Central memory CD8-positive, alpha-beta T cell (primary cell): ENCODE measurements at places on chromosomes 2 and 18.

GRCh38 chr2:96636551-96637171 is 1.5 kb downstream of the KANSL3 start:
- DNase-seq = no peak
- H3K36me3 ChIP-seq = peaks cover 26% of the 10 kb centered on the region
- no peaks in the 10 kb centered on the region for H3K27me3 ChIP-seq
- H3K4me1 ChIP-seq = peaks cover 35% of the 10 kb centered on the region
- peak overlapping the region; percentile 96 for H3K27ac ChIP-seq
- peak overlapping the region; percentile 91 for H3K4me3 ChIP-seq

GRCh38 chr2:210922419-210922818 is 366.0 kb downstream of the CPS1 start:
- no peaks in the 10 kb centered on the region for H3K4me1 ChIP-seq
- no peak overlapping the region for H3K4me3 ChIP-seq
- no peak for DNase-seq
- H3K36me3 ChIP-seq = no peaks in the 10 kb centered on the region
- no peaks in the 10 kb centered on the region for H3K27me3 ChIP-seq

- no peak for DNase-seq
- H3K36me3 ChIP-seq = no peaks in the 10 kb centered on the region
- no peak overlapping the region for H3K27ac ChIP-seq
- no peaks in the 10 kb centered on the region for H3K4me1 ChIP-seq
- H3K4me3 ChIP-seq = no peak overlapping the region
These were observed 45.3 kb upstream of the SERPINE2 start for GRCh38 chr2:224084266-224084892.

- no peak overlapping the region for H3K4me3 ChIP-seq
- H3K27ac ChIP-seq = no peak overlapping the region
- H3K36me3 ChIP-seq = peaks cover 2% of the 10 kb centered on the region
- H3K4me1 ChIP-seq = no peaks in the 10 kb centered on the region
These were observed 106.3 kb downstream of the NCOA1 start for GRCh38 chr2:24597181-24597870.

GRCh38 chr18:37481491-37481890 is 84.1 kb downstream of the CELF4 start:
- peaks cover 52% of the 10 kb centered on the region for H3K27me3 ChIP-seq
- no peaks in the 10 kb centered on the region for H3K36me3 ChIP-seq
- no peak for DNase-seq
- no peak overlapping the region for H3K27ac ChIP-seq
- no peak overlapping the region for H3K4me3 ChIP-seq

DNA sequence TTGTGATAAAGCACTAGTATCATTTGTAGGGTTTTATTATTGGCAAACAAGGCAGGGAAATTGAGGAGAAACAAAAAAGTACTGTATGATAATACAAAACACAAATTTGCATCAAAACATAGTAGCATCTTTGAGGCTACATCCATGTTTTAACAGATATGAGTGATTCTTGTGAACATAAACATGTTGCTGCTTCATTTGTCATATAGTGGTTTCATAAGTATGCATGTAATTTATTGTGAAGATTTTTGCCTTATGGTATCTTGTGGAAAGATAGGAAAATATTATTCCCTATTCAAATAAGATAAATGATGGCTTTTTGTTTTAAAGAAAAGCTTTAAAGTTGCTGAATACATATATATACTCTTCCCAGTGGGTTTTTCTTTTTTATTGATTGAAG is 60.3 kb downstream of the VRK2 start:
- no peak overlapping the region for H3K4me3 ChIP-seq
- no peak overlapping the region for H3K27ac ChIP-seq
- H3K4me1 ChIP-seq = peaks cover 18% of the 10 kb centered on the region

DNA sequence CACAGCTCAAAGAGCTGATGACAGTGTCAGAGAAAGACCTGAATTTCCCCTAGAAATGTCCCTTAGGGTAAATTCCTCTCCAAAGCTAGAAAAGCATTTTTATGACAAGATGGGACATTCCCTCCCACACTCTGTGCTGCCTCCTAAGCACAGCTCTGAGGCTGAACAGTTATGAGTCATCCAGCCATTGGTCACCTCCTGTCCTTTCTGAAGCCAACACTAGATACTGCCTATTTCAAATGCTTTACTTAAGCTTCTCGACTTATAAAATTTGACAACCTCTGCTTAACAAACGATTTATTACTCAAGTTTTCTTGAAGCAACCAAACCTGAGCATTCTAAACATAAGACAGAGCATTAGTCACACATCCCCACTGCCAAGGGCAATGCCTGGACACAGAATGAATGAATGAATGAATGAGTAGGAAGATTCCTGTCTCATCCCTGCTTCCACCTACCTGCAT is 35.4 kb downstream of the B4GALT6 start:
- DNase-seq = no peak
- H3K36me3 ChIP-seq = no peaks in the 10 kb centered on the region
- H3K27me3 ChIP-seq = peaks cover 14% of the 10 kb centered on the region

- peaks cover 4% of the 10 kb centered on the region for H3K36me3 ChIP-seq
- no peak overlapping the region for H3K27ac ChIP-seq
- no peak overlapping the region for H3K4me3 ChIP-seq
- no peaks in the 10 kb centered on the region for H3K4me1 ChIP-seq
These were observed 65.7 kb upstream of the CHMP1B start for GRCh38 chr18:11785444-11786055.

GRCh38 chr18:68035774-68036522 is 519.4 kb upstream of the DSEL start:
- H3K36me3 ChIP-seq = no peaks in the 10 kb centered on the region
- H3K4me1 ChIP-seq = no peaks in the 10 kb centered on the region
- H3K27me3 ChIP-seq = no peaks in the 10 kb centered on the region
- DNase-seq = no peak
- H3K27ac ChIP-seq = no peak overlapping the region
- H3K4me3 ChIP-seq = no peak overlapping the region

DNA sequence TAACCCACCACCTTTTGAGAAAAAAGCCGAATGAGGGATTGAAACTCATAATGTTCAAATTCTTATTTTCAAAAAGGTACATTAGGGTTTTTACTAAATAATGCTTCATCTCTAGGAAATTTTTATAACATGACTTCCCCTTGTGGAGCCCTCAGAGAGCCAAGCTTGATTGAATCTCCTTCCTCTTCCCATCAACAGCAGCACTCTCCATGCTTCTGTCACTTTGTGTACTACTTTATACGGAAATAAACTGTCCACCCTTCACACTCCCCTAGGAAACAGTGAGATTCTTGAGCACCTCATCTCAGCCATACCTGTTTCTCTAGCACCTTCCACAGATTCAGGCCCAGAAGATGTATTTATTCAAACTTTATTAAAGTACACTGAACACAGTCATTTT is 51.8 kb downstream of the TFPI start:
- no peaks in the 10 kb centered on the region for H3K36me3 ChIP-seq
- H3K4me3 ChIP-seq = no peak overlapping the region
- H3K27ac ChIP-seq = no peak overlapping the region
- H3K4me1 ChIP-seq = no peaks in the 10 kb centered on the region
- no peak for DNase-seq

- no peaks in the 10 kb centered on the region for H3K27me3 ChIP-seq
- DNase-seq = no peak
- H3K27ac ChIP-seq = peak overlapping the region; percentile 49
- H3K4me3 ChIP-seq = peak overlapping the region; percentile 72
These were observed 59.3 kb downstream of the EMILIN2 start for GRCh38 chr18:2905854-2906703.

DNA sequence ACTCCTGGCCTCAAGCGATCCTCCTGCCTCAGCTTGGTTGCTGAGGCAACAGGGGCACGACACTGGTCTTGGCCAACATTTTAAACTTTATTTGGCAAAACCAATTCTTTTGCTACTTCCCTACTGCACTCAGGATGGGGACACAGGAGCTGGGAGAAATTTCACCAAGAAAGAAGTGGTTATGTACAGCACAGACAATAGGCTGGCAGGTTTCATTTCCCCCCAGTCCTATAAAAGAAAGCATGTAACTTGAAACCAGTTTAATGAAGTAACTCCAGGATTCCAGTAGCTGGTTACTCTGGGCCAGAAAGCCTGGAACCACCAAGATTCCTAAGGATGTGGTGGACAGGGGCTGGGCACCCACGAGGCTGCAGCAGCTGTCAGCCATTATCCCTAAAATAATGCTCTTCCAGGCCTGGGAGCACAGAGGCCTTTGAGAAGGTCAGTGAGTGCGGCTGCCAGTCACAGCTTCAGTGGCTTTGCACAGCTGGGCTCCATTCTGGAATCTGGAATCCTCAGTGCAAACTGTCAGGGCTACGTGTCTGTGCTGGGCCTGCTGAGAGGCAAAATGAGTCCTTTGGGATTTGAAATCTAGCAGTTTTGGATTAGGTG is 142.3 kb upstream of the ITGA6 start:
- H3K27ac ChIP-seq = no peak overlapping the region
- H3K4me3 ChIP-seq = no peak overlapping the region
- DNase-seq = no peak
- peaks cover 9% of the 10 kb centered on the region for H3K27me3 ChIP-seq
- no peaks in the 10 kb centered on the region for H3K36me3 ChIP-seq

DNA sequence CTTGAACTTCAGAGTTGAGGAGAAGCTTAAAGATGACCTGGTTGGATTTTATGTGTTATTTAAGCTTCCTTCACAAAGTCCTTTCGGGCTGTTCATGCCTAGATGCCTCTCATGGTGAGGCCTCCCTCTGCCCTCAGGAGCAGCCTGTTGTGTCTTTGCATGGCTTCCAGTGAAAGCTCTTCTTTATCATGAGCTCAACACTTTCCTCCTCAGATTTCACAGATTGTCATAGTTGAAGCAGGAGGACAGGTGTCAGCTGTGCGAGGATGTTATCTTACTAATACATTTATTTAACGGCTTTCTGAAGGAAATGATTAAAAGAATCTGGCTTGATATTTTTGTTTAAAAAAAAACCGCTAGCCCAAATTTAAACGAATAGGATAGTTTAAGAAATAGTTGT is 48.8 kb upstream of the ITSN2 start:
- H3K4me3 ChIP-seq = no peak overlapping the region
- H3K4me1 ChIP-seq = no peaks in the 10 kb centered on the region
- DNase-seq = no peak
- no peak overlapping the region for H3K27ac ChIP-seq
- no peaks in the 10 kb centered on the region for H3K36me3 ChIP-seq
- H3K27me3 ChIP-seq = no peaks in the 10 kb centered on the region

DNA sequence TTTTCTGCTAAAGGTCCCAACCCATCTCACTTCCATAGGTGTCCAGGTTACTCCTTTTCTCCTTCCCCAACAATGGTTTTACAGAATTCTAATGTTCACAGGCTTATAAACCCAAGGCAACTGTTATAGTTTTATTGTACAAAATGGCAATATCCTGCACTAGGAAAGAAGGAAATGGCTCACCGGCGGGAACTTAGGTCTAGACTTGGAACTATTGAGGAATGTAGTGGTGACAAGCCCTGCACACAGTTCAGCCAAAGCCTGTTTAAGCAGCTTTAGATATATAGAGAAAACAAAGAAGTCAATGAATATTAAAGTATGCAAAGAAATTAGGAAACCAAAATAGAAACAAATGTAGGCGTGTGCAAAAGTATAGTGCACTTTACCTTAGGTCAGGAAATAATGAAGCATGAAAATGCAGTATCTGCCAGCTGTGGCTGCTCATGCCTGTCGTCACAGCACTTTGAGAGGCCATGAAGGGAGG is 22.7 kb upstream of the KCNG3 start:
- peaks cover 9% of the 10 kb centered on the region for H3K27me3 ChIP-seq
- no peak for DNase-seq
- no peaks in the 10 kb centered on the region for H3K4me1 ChIP-seq
- H3K36me3 ChIP-seq = no peaks in the 10 kb centered on the region
- no peak overlapping the region for H3K4me3 ChIP-seq
- H3K27ac ChIP-seq = no peak overlapping the region

DNA sequence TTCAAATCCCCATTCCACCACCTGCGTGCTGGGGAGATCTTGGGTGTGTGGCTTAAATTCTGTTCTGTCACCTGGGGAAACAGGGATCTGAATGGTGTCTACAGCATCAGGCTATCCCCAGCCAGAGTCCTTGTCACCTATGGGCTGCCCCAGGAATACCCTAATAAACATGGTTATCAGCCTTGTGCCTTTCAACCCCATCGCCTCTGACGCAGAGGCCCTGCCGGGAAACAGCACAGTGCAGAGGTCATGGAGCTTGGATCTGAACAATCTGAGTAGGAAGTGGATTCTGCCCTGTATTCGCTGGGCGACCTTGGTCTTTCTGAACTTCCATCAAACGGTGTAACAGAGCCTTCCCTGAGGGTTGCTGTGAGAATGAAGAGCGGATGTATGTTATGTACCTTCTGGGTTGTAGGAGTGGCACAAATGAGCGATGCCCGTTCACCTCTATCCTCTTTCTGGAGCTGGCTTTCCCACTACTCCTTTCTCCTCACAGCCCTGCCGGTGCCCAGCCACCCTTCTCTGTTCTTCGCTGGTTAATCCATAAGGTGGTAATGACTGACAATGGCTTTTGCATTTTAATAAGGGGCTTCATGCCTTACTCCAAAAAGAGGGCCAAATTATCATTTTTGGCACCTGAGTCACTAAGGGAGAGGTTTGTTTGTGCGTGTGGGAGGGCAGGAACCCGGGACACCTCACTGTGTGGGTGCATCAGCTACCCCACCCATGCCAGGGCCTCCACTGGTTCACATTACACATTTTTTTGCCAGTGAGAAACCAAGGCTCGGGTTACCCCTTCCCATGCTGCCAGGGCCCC is 256.5 kb downstream of the MYCN start:
- no peak overlapping the region for H3K27ac ChIP-seq
- H3K36me3 ChIP-seq = no peaks in the 10 kb centered on the region
- DNase-seq = no peak
- no peak overlapping the region for H3K4me3 ChIP-seq
- no peaks in the 10 kb centered on the region for H3K4me1 ChIP-seq
- H3K27me3 ChIP-seq = no peaks in the 10 kb centered on the region

DNA sequence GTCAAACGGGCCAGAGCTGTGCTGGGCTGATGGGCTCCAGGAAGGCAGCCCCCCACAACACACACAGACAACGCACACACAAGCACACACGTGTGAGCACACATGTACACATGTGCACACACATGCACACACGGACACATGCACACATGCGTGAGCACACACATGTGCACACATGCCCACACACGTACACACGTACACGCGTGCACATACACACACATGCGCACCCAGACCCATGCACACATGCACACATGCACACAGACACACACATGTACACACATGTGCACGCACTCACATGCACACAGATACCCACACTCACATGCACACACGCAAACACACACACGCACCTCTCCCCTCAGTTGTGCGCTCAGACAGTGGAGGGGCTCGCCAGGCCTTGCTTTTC is 31.2 kb upstream of the HPCAL1 start:
- peaks cover 2% of the 10 kb centered on the region for H3K4me1 ChIP-seq
- no peak for DNase-seq
- no peak overlapping the region for H3K27ac ChIP-seq
- H3K4me3 ChIP-seq = no peak overlapping the region
- H3K27me3 ChIP-seq = peaks cover 2% of the 10 kb centered on the region

- peak overlapping the region; percentile 73 for H3K4me3 ChIP-seq
- H3K27ac ChIP-seq = peak overlapping the region; percentile 87
- no peaks in the 10 kb centered on the region for H3K27me3 ChIP-seq
- DNase-seq = no peak
- peaks cover 30% of the 10 kb centered on the region for H3K36me3 ChIP-seq
These were observed 33.6 kb downstream of the DGKD start for GRCh38 chr2:233387667-233388528.
